ENCODE measurements at places on chromosomes 1 and 21. TPM values are rescaled to one million over a fixed set of nuclear protein-coding genes. Genes with fewer than 3 reads are reported as not detected.

Gene CRP
- not detected for total RNA-seq

Gene STYXL2
- total RNA-seq, result not detected

Gene CRYBG2
- total RNA-seq, result not detected

Gene COL24A1
- total RNA-seq, result 0.91 TPM

Gene RSPH1
- not detected for total RNA-seq

Gene ZYG11B
- total RNA-seq, result 24.9 TPM

Gene CFAP126
- not detected for total RNA-seq

Gene KRTAP10-4
- total RNA-seq, result not detected

Gene AXDND1
- not detected for total RNA-seq

Gene RBM11
- 2.8 TPM for total RNA-seq

Gene TMEM51
- 5.8 TPM for total RNA-seq

Gene TESK2
- 1.5 TPM for total RNA-seq

DNA sequence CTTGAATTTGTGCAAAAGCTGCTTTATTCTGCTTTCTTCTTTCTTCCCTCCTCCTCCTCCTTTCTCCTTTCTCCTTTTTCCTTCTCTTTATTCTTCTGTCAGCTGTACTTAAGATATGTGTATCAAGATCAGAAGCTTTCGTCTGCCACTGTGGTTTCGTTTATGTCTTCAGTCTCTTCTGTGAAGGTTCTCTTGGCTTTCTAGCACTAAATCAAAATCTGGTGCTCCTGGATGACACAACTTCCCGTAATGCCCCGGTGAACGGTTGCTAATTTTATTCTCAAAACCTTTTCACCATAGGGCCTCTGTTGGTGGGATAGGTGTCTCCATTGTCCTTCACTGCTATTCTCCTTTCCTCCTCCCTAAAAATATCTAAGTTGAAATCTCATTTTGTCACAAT, 5.0 kb downstream of the ATF6 start:
- no peak for DNase-seq

GRCh38 chr1:186212568-186213224, 162.4 kb downstream of the TPR start:
- peak; percentile 85 for DNase-seq

- DNase-seq, result no peak
These were observed 97.3 kb downstream of the PAX7 start for GRCh38 chr1:18727956-18728355.

GRCh38 chr1:15189692-15190370, 36.3 kb downstream of the TMEM51 start:
- DNase-seq, result no peak

- no peak for DNase-seq
These were observed 36.6 kb upstream of the SSX2IP start for GRCh38 chr1:84726593-84727499.

GRCh38 chr1:12776801-12777557, 3.4 kb downstream of the PRAMEF12 start:
- DNase-seq, result no peak

- no peak for DNase-seq
These were observed 17.6 kb downstream of the SEC16B start for GRCh38 chr1:177952249-177952648.

DNA sequence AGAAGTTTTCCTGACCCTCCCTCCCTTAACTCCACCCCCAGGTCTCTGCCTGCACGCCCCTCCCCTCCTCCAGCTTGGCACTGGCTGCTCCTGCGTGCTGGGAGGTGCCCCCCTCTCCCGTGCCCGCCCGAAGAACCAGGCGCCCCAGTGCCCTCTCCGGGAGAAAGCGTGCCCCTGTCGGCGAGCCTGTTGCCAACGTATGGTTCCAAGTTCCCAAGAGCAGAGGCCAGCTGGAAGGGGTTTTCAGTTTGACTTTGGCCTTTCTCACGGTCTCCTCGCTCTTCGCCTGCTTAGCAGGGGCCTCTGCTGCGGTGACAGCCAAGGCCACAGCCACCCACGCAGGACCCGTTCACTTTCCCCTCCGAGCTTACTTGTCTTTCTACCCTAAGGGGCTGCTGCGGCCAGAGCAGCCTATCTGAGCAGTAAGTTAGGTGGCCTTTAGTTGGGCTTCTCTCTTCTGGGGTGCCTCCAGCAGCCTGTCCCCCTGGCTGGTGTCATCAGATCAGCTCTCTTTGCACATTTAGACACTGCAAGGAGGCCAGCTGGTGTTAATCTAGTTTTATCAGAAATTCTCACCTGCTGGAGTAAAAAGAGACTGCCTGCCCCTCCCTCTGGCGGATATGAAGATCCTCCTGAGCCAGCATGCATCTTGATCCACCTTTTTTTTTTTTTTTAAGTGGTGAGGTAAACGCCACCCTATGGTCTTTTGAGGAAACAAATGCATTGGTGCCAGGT, 1.5 kb downstream of the STUM start:
- no peak for DNase-seq

- no peak for DNase-seq
These were observed 83.1 kb downstream of the WLS start for GRCh38 chr1:68149110-68149798.

DNA sequence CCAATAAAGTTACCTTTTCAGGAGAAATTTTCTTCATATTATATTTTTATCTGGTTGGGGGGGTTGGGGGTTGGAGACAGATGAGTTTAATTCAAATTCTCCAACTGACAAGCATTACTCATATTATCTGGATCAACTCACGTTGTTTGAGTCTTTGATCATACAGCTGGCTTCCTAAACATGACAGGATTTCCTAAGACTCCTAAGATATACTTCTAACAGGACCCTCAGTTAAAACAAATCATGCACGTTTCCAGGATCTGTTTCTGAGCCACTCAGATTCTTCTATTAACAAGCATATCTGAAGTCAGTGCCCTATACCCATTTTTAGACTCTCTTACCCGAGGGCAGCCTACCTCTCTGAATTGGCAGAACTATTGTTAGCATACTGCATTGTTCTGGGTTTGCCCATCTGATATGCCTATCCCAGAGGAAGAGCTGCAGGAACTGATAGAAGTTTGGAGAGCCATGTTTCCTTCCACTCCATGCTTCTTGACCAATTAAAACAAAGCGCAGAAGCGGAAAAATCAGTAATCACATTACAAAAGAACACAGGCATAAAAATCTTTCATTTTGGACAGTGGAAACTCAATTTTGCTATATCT, 653.9 kb downstream of the LTN1 start:
- DNase-seq, result no peak

GRCh38 chr1:201404055-201404454, 4.9 kb upstream of the LAD1 start:
- DNase-seq, result no peak

GRCh38 chr1:208929575-208929974, 653.9 kb upstream of the CAMK1G start:
- DNase-seq, result no peak

DNA sequence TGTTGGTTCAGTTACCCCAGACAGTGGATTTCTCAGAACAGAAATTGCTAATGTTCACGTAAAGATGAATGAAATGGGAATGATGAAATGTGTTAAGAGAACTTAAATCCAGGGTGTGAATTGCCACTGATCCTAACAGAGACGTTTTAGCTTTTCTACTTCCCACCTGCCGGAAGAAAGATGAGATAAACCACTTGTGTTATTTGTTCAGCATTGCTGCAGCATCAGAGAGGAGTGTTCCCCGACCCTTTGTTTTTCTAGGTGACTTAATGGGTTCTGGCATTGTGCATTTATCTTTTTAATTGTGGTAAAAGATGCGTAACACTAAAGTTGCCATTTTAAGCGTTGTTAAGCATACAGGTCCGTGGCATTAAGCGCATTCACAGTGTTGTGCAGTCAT, 122.3 kb downstream of the GALNT2 start:
- no peak for DNase-seq

GRCh38 chr1:230350208-230350921, 75.8 kb downstream of the PGBD5 start:
- DNase-seq, result peak; percentile 40

DNA sequence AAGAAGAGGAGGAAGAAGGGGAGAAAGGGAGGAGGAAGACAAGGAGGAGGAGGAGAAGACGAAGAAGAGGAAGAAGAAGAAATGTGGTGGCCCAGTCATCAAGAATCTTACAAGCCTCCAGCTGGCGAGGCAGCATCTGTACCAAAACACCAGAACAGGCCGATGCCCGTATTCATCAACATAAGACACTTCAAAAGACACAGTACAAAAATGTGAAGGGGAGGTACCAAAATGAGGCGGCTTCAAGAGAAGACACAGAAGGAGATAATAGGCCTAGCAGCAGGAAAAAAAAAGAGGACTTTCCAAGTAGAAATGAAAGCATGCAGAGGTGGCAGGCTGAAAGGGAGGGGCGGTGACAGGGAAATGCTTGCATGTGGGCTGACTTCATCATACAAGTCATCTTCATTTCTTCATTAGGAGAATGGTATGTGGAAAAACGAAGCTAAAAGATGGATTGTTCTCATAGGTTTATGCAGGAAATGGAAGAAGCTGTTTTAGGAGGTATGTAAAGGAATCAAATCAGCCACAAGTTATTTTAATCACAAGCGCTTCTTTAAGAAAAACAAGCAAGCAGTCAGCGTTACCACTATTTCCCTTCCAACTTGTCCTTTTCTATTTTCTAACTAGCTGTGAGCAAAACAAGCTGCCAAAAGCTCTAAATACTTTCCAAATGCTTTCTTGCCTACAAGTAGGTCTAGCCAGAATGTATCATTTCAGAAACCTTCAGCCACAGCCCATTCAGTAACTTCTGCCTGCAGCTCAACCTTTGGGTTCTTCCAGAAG, 192.3 kb downstream of the SLC45A1 start:
- no peak for DNase-seq

- DNase-seq, result no peak
These were observed 42.1 kb downstream of the ARHGEF10L start for GRCh38 chr1:17581389-17582123.

- no peak for DNase-seq
These were observed 1.2 kb downstream of the ALG14 start for GRCh38 chr1:95071539-95071938.

GRCh38 chr1:185156288-185156853, 382 bp downstream of the TRMT1L start:
- no peak for DNase-seq

- DNase-seq, result no peak
These were observed 30.2 kb downstream of the ABCA4 start for GRCh38 chr1:94090761-94091160.

- peak; percentile 54 for DNase-seq
These were observed 234.1 kb downstream of the NCAM2 start for GRCh38 chr21:21232320-21232719.

DNA sequence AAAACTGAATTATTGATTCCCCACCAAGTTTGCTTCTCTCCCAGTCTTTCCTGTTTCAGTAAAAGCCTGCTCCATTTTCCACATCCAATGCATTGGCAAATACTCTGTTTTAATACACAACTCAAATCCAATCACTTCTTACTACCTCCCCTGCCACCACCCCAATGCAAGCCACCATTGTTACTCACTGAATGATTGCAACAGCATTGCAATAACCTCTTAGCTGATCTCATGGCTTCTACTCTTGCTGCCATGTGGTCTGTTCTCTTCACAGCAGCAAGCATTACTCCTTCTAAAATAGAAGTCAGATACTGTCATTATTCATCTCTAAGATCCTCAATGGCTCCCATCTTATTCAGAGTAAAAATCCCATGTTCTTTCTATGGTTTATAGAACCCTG, 123.4 kb downstream of the ATP6V1G3 start:
- DNase-seq, result no peak

DNA sequence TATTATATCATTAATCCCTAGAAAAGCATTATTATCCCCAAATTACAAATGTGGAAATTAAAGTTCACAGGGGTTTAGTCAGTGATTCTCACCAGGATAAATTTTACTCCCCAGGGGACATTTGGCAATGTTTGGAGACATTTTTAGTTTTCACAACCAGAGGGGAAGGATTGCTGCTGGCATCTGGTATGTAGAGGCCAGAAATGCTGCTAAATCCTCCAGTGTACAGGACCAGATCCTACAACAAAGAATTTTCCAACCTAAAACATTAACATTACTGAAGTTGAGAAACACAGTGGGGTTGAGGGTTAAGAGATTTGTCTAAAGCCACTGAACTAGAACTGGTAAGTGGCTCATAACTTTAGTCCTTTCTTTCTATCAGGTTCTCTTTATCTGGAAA, 162.0 kb upstream of the SYT6 start:
- no peak for DNase-seq

DNA sequence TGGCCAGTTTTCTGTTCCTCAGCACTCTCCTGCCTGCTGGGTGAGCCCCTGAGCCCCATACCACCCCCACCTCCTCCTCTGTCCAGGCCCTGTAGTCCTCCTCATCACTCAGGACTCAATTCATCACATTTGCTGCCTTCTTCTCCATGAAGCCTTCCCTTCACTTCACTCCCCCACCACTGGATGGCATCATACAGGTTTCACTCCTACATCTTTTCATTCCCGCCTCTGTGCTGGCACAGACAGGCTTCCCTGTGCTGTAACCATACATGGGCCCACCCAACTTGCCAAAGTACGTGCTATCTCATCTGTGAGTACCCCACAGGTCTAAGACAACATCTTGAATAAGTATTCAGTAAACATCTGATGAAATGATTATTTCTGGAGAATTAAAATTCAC, 56.9 kb downstream of the SLC45A1 start:
- DNase-seq, result peak; percentile 42

DNA sequence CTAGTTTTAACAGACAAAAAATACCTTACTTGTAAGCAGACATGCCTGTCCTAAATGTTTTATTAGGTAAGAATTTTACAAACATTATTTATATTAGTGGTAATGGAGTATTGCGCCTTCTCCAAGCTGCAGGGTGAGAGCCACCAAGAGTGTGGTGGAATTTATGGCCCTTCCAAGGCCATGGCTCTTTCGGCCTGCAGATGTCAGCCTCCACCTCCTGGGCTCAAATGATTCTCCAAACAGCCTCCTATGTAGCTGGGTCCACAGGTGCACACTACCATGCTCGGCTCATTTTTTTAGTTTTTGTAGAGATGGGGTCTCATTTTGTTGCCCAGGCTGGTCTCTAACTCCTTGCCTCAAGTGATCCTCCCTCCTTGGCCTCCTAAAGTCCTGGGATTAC, 56.3 kb downstream of the ITGB3BP start:
- DNase-seq, result no peak

DNA sequence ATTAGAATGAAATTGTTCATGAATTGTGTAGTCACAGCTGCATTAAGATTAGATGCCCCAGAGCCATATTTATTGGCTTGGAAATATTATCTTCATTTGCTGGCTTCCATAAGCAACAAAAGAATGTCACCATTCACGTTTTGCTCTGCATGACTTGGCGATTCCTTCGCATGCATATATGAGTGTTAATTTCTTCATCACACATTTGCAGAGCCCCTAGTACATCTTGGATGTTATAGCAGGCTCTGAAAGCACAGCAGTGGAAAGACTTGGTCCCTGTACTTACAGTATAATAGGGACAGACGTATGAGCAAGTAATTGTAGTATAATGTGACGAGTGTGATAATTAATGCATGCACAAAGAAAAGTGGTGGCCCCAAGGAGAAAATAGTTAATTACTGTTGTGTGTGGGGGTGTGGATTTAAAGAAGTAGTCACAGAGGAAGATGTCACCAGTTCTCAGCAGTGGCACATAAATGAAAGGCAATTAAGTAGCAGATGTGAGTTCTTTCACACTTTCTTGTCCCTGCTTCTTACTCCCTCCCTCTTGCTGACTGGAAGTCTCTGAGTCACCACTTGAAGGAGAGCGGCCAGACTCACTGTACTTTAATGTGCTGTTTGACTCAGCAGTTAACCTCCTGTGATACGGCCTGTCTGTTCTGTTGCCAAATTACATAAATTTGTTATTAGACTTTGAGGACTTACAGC, 21.0 kb downstream of the S100A10 start:
- peak; percentile 90 for DNase-seq
